ENCODE measurements at places on chromosomes 5 and 9.

- no peak for DNase-seq
Measured at GRCh38 chr5:1845696-1846095, 37.0 kb downstream of the IRX4 start.

- DNase-seq: no peak
Measured at GRCh38 chr5:34968258-34968657, 38.9 kb downstream of the DNAJC21 start.

GRCh38 chr9:15498246-15498995, 12.3 kb downstream of the PSIP1 start:
- DNase-seq: no peak

GRCh38 chr5:2751592-2752021, at the start of gene IRX2:
IRX2 (minus strand) TSS chr5:2751677; CDS start chr5:2751413, 264 bp downstream.
- DNase-seq: no peak

DNA sequence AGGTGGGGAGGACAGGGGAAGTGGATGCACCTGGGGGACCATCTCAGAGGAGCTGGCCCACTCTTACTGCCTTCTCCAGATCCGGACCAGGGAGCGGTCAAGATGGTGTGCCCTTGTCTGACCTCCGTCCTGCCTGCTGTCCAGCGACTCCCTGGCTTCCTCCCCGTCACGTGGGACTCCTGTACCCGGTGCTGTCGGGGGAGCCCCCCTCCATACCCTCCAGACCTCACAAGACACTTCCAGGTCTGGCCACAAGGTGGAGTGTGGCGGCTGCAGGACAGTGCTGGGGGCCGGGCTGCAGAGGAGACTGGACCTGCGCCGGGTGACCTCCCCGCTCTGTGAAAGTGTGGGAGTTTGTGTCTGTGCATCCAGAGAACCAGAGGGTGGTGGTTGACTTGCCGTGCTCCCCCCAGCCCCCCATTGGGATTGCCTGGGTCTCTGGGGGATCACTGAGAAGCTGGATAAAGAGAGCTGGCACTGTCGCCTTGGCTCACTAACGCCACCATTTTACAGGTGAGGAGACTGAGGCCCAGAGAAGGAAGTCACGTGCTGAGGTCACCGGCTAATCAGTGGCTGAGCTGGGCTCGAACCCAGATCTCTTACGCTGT, 1.9 kb upstream of the CRB2 start:
- peak; percentile 16 for DNase-seq

DNA sequence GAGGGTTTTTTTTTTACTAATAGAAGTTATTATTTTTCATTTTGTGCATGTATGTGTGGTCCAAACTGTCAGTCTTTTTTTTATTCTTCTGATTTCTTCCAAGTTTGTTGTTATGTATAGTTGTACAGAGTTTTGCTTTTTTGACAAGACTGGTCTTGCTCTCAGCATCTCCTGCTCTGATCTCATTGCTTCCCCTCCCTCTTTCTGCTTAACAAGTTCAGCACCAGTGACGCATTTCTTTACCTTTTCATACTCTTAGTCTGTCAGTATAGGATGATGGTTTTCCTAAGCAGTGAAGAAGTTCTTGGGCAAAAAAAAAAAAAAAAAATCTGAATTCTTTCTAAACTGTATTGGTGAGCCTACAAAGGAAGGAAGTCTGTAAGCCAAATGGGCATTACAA, 135.1 kb downstream of the CD180 start:
- DNase-seq: no peak

- no peak for DNase-seq
Measured at GRCh38 chr9:98438666-98439065, 183.2 kb upstream of the TBC1D2 start.

DNA sequence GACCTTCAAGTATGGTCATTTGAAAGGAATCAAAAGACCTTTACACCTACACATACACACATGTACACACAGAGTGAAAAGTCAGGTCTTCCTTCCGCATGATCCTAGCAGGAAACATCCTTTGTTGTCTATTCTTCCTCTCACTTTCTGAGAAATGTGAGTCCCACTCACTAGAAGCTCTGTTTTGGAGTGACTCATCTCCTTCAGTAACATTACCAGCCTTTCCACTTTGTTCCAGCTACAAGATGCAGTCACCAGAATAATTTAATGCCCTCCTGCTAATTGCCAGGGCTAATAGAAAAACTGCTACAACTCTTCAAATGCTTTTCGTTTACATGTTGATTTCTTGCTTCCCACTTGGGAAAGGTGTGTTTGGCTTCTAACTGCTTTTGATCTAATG, 417.3 kb downstream of the RASEF start:
- no peak for DNase-seq

DNA sequence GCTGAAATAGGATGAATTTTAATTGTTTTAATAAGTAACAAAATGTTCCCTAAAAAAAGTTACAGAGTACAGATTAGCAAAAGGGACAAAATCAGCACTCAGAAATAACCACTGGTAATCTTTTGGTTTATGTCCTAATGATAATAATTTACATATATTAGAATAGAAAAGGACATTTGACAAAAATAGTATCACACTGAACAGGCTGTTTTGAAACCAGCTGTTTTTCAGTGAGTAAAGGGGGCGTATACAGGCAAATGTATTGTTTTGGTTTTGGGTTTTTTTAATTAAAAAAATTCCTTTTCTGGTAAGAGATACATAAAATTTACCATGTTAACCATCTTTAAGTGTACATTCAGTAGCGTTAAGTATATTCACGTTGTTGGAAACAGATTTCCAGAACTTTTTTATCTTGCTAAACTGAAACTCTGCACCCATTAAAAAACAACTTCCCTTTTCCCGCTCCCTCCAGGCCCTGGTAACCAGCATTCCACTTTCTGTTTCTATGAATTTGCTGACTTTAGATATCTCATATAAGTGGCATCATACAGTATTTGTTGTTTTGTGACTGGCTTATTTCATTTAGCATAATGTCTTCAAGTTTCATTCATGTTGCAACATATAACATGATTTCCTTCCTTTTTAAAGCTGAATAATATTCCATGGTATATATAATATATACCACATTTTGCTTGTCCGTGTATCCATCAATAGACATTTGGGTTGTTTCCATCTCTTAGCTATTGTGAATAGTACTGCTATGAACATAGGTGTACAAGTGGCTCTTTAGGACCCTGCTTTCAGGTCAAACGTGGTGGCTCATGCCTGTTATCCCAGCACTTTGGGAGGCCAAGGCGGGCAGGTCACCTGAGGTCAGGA, 20.6 kb upstream of the LARP1 start:
- DNase-seq: no peak

All from thoracic aorta (tissue), 2 donors.